ENCODE measurements at places on chromosomes 5 and 9.

DNA sequence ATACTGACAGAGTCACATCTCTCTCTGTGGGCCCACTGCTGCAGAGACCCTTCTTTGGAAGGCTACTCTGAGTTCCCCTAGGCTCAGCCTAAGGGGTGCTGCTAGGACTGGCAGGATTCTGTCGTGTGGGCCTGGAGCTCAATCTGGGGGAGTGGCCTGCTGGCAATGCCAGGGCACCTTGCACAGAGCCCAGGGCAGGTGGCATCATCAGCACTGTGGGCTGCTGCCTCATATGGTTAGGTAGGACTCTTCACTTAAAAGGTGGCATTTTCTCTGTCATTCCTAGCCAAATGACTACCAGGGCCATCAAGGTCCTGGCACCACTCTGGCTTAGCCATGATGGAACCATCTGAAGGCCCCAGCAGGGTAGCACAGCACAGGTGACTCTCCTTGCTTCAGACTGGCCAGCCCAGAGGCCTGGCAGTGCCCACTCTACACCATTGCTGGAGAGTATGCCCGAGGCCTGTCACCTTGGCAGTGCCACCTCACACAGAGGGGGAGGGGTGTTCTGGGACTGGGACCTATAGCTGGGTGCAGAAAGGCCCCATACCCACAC is 21.9 kb downstream of the PITX1 start:
- no peak for DNase-seq

- DNase-seq = no peak
Observed at GRCh38 chr5:33241802-33242201, 199.0 kb upstream of the TARS1 start.

DNA sequence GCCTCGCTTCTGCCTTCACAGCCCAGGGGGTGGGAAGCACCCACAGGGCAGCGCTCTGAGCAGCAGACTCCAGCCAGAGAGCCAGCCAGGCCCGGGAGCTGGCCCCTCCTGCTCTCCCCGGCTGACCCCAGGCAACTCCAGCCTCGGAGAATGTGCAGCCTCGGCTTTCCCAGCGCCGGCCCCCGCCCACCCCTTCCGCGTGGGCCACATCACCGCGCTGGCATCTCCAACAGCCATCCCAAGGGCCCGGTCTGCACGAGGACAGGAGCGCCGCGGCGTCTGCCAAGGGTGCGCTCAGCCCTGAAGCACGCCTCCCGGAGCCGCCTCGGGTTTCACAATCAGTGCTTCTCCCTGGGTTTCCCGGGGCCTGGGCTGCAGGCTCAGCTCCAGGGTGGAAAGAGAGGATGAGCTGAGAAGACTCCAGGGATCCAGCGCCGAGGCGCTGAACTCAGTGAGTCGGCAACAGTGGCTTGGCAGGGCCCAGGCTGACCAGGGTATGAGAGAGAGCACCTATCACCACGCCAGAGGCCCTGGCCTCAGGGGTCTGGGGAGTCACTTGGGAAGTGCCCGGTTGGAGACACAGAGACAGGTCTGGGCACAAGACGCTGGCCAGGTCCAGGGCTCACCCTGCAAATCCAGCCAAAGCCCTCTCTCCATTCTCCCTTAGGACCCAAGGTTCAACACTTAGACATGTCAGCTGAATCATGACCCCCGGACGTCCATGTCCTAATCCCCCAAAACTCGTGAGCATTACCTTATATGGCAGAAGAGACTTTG is 79.6 kb downstream of the ADAMTS2 start:
- DNase-seq = no peak

GRCh38 chr9:92807757-92808725 is 43.4 kb upstream of the BICD2 start:
- no peak for DNase-seq

- no peak for DNase-seq
Observed at GRCh38 chr9:12604164-12604821, 88.9 kb upstream of the TYRP1 start.

DNA sequence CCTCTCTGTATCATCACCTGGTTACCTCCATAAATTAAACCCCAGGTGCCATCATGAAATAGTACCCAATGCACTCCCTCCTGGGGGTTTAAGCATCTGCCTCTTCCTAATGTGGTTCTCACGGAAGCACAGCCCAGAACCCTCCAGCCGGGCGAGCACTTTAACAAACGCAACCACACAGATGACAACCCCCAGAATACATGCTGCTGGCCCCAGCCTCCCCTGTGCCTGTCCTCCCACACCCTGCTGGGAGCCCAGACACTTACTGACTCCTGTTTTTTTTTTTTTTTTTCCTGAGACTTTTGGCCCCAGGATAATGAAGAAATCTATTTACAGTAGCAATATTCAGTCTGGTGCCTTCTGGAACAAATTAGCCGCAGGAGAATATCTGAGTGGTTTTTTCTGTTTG is 50.0 kb upstream of the COL5A1 start:
- DNase-seq = no peak

- peak; percentile 48 for DNase-seq
Observed at GRCh38 chr9:122320413-122320881, 50.4 kb upstream of the PTGS1 start.

GRCh38 chr9:111161015-111161415 is 122.7 kb upstream of the LPAR1 start:
- DNase-seq = no peak

- DNase-seq = no peak
Observed at GRCh38 chr9:97933297-97933998, 4.5 kb downstream of the HEMGN start.

DNA sequence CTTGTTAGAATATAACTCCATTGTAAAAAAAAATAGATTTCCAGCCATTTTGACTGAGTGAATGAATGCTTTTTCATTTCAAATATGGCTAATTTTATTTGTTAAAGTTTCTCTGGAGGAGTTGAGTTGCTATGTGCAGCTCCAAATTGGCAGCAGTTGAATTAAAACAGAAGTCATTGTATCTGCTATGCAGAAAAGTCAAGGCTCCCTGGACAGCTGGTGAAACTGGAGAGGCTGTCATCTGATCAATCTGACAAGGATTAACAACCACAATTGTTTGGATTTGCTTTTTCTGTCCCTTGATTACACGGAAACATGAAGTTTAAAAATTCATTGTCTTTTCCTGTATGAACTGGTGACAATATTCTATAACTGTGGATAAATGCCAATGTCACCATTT is 713.9 kb downstream of the EFNA5 start:
- DNase-seq = no peak

DNA sequence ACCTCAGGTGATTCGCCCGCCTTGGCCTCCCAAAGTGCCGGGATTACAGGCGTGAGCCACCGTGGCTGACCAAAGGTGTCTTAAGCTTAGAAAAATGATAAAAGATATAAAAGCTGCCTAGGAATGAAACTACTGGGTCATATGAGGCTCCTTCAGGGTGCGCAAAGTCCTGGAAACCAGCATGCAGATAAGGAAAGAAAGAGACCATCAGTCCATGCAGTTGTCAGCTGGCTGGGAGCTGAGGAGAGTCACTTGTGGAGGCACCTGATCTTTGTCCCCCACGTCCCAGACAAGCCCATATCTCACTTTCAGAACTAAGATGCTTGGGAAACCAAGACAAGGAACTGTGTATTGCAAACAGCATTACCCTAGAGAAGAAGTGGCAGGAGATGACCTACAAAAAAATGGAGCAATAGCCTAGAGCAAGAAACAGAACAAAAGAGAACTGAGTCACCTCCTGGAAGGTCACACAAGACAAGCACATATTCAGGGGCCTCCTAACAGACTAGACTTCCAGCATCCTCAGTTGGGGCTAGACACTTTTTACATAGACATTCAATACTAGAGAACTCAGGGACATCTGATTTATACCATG is 2.8 kb upstream of the CCDC125 start:
- DNase-seq = no peak

- DNase-seq = no peak
Observed at GRCh38 chr5:74042559-74042958, 416.6 kb downstream of the ARHGEF28 start.

DNA sequence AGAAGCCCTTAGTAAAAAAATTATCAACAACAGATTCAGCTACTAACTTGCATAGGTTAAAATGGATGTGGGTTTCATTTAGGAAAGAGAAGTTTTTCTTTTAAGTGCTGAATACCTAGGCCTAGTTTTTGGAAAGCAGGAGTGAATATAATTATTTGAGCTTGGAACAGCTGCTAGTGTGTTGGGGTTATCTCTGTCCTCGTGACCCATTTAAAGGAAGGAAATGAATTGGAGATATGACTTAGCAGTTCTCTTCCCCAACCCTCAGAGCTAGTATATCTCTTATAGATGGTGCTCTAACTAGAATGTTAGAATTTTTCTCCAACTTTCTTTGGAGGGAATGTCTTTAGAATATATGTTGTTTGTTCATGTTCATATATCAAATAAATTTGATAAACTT is 38.6 kb downstream of the ZNF366 start:
- DNase-seq = no peak

DNA sequence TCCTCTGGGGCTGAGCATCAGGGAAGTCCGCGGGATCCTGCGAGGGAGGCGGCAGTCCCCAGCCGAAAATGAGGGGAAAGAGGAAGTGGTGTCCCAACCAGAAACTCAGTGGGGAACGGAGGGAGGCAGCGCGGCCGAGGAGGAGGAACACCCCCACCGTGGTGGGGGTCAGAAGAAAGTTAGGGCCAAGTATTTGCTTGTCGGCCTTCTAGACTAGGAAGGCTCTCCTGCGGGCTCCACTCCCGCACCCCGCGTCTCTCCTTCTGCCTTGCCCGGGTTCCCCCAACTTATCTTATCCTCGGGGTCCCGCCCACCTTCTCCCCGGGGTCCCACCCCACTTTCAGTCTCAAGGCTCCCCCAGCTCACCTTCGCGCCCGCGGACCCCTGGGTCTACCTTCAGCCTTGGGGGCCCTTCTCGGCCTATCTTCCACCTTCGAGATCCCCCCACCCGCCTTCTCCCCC is 557 bp upstream of the PHF2 start:
- DNase-seq = peak; percentile 37

GRCh38 chr9:93261281-93261680 is 77.3 kb downstream of the WNK2 start:
- peak; percentile 19 for DNase-seq

- no peak for DNase-seq
Observed at GRCh38 chr5:72417333-72418062, 89.7 kb downstream of the ZNF366 start.

All from G401 (cell line).